ENCODE measurements at places on chromosomes 12 and 14. TPM values are rescaled to one million over a fixed set of nuclear protein-coding genes. Genes with fewer than 3 reads are reported as not detected.

DNA sequence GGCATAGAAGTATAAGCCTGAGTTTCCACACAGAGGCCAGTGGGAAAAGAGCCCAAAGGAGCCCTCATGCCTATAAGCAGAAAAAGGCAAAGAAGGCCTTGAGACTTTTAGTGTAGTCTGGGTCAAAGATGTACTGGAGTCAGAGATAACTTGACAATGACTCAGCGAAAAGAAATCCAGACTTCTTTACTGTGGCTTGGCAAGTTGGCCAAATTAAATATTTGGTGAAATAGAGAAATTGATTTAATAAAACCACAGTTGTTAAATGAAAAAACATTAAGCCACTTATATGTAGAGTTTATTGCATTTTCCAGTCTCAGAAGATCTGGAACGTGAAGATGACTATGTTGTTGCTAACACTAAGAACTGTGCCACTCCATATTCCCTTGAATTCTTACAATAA is 105.1 kb downstream of the TMTC3 start:
- no peak overlapping the region for H3K27ac ChIP-seq
- H3K36me3 ChIP-seq = no peaks in the 10 kb centered on the region
- no peak overlapping the region for H3K4me3 ChIP-seq
- H3K4me1 ChIP-seq = no peaks in the 10 kb centered on the region

GRCh38 chr14:80679273-80679672 is 262.3 kb downstream of the CEP128 start:
- no peak overlapping the region for H3K27ac ChIP-seq
- H3K4me1 ChIP-seq = no peaks in the 10 kb centered on the region
- H3K36me3 ChIP-seq = peaks cover 24% of the 10 kb centered on the region
- no peak overlapping the region for H3K4me3 ChIP-seq
- DNase-seq = no peak

Gene KRT86
- polyA plus RNA-seq = not detected

Gene FZD10
- polyA plus RNA-seq = not detected

Gene DLK1
- not detected for polyA plus RNA-seq

- DNase-seq = no peak
- H3K4me3 ChIP-seq = no peak overlapping the region
- no peaks in the 10 kb centered on the region for H3K4me1 ChIP-seq
- H3K27me3 ChIP-seq = no peaks in the 10 kb centered on the region
These were observed 8.5 kb upstream of the RFLNA start for GRCh38 chr12:124286414-124286813.

DNA sequence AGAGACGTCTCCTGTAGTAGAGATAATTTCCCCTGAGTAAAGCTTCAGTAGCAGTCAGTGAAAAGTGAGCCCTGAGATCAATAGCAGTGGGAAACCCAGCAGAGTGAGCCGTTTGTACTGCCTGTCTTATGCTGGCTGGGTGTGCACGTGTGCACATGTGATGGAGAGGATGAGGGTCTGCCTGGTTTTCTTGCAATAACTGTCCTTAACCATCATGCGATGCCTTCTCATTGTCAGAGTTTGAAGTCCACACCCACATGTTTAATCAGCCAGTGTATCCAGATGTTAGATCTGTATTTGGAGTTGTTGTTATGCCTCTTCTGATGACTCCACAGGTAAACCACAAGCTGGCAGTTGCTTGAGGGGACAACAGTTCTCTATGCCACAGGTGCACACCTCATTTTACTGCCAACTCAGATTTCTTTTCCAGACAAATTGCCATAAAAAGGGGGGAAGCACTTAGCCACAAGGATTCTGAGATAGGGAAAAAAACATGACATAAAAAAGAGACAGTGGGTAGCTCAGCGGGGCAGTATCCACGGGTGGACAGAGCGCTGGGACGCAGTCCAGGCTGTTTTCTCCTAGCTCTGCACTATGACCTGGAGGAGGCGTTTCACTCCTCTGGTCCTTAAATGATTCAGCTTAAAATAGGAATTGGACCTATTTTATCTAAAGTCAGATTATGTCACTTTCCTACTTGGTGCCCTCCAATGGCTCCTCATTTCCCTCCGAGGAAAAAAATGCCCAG is 192.3 kb downstream of the ANO6 start:
- peaks cover 91% of the 10 kb centered on the region for H3K36me3 ChIP-seq
- H3K4me3 ChIP-seq = no peak overlapping the region
- no peaks in the 10 kb centered on the region for H3K27me3 ChIP-seq
- DNase-seq = no peak

- DNase-seq = no peak
- H3K27me3 ChIP-seq = no peaks in the 10 kb centered on the region
- no peak overlapping the region for H3K27ac ChIP-seq
- no peak overlapping the region for H3K4me3 ChIP-seq
- H3K4me1 ChIP-seq = no peaks in the 10 kb centered on the region
These were observed 59.5 kb downstream of the LRIG3 start for GRCh38 chr12:58860788-58861240.

GRCh38 chr12:70605976-70606375 is 31.3 kb downstream of the PTPRB start:
- H3K36me3 ChIP-seq = no peaks in the 10 kb centered on the region
- no peak overlapping the region for H3K27ac ChIP-seq
- DNase-seq = no peak
- H3K4me3 ChIP-seq = no peak overlapping the region
- peaks cover 33% of the 10 kb centered on the region for H3K27me3 ChIP-seq

DNA sequence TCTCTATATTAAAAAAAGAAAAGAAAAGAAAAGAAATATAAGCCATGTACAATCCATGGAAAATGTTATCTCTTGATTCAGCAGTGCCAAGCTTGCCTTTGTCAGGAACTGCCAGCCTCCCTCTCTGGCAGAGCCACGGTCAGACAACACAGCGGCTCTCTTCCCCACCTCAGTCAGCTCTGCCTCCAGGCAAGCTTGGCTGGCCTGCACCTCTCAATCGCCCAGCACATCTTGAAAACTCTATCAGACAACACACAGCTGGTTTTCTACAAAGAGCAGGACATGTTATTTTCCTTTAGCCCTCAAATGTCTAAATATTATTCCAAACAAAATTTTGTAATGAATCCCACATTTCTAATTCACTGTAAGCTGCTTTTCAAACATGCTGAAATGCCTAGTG is 20.0 kb upstream of the GCH1 start:
- no peaks in the 10 kb centered on the region for H3K36me3 ChIP-seq
- H3K27ac ChIP-seq = no peak overlapping the region
- DNase-seq = no peak

DNA sequence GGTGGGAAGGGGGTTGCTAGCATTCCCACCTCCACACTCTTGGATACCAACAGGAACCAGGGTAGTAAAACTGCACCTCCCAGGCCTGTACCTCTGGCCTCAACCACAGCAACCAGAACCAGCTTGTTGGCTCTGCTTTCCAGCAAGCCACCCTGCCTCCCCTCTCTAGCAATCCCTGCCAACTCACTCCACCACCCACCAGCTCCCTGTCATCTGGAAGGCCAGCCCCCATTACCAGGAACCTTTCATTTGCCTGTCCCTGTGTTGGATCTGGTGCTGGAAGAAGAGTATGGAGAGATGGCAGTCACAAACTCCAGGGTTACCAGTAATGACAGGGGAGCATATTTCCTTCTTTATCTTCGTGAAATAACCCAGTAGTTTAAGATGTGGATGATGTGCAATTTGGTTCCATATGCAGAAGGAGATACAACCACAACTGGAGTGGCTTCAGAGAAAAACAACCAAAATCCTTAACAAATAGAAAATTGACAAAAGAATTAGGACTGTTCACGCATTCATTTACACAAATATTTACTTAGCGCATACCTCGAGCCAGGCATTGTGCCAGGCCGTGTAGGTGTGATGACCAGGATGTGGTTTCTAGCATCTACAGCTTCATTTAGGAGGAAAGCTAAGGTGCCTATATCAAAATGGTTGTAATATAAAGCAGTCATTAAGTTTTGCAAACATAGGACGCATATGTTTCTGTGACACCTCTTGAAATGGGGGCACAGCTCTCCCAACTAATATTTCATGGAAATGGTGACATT is 3.4 kb downstream of the B4GALNT3 start:
- peaks cover 3% of the 10 kb centered on the region for H3K4me1 ChIP-seq
- H3K4me3 ChIP-seq = no peak overlapping the region
- H3K27me3 ChIP-seq = peaks cover 38% of the 10 kb centered on the region
- no peaks in the 10 kb centered on the region for H3K36me3 ChIP-seq
- no peak overlapping the region for H3K27ac ChIP-seq

- H3K27me3 ChIP-seq = peaks cover 48% of the 10 kb centered on the region
- H3K27ac ChIP-seq = no peak overlapping the region
- H3K4me1 ChIP-seq = peaks cover 20% of the 10 kb centered on the region
- no peak for DNase-seq
- no peak overlapping the region for H3K4me3 ChIP-seq
- H3K36me3 ChIP-seq = no peaks in the 10 kb centered on the region
These were observed 19.3 kb upstream of the KRT86 start for GRCh38 chr12:52254965-52255751.

DNA sequence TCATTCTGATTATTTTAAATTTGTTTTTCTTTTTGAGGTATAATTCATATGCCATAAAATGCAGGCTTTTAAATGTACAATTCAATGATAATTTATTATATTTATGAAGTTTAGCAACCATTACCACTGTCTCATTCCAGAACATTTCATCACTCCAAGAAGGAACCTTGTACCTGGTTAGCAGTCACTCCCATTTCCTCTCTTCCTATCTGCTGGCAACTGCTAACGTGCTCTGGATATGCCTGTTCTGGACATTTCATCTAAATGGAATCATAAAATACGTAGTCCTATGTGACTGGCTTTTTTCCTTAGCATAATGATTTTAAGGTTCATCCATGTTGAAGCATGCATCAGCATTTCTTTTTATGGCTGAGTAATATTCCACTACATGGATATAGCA is 15.5 kb downstream of the CPSF6 start:
- no peak for DNase-seq
- H3K27ac ChIP-seq = no peak overlapping the region
- peaks cover 17% of the 10 kb centered on the region for H3K4me1 ChIP-seq
- H3K27me3 ChIP-seq = no peaks in the 10 kb centered on the region
- H3K4me3 ChIP-seq = no peak overlapping the region
- peaks cover 25% of the 10 kb centered on the region for H3K36me3 ChIP-seq

Gene NELL2
- polyA plus RNA-seq = 0.98 TPM

- H3K4me3 ChIP-seq = no peak overlapping the region
- no peak for DNase-seq
- no peaks in the 10 kb centered on the region for H3K27me3 ChIP-seq
- no peak overlapping the region for H3K27ac ChIP-seq
These were observed 12.2 kb downstream of the TEDC1 start for GRCh38 chr14:105503296-105503640.

Gene RFLNA
- not detected for polyA plus RNA-seq

DNA sequence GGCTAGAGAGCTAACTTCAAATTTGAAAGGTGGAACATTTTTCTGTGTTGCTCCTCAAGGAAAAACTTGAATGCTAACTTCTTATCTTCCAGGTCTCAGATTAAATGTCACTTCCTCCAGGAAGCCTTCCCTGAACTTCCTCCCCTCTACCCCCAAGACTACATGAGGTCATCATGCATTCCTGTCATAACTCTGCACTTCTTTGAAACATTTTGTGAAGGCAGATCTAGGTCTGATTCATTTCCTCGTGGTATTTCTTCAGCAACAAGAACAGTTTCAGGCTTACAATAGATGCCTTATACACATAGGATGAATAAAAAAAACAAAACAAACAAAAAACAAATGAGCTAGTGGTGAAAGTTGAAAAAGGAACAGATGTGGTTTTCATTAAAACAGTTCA is 97.1 kb upstream of the SRRM4 start:
- no peak overlapping the region for H3K4me3 ChIP-seq
- DNase-seq = no peak
- H3K27ac ChIP-seq = no peak overlapping the region
- H3K27me3 ChIP-seq = no peaks in the 10 kb centered on the region
- no peaks in the 10 kb centered on the region for H3K36me3 ChIP-seq
- no peaks in the 10 kb centered on the region for H3K4me1 ChIP-seq

Gene WNT1
- not detected for polyA plus RNA-seq

Gene RNF31
- 36.8 TPM for polyA plus RNA-seq

GRCh38 chr12:13148485-13148847 is 45.0 kb upstream of the GSG1 start:
- H3K27ac ChIP-seq = no peak overlapping the region
- H3K36me3 ChIP-seq = no peaks in the 10 kb centered on the region
- H3K27me3 ChIP-seq = no peaks in the 10 kb centered on the region
- H3K4me1 ChIP-seq = peaks cover 16% of the 10 kb centered on the region
- no peak for DNase-seq

DNA sequence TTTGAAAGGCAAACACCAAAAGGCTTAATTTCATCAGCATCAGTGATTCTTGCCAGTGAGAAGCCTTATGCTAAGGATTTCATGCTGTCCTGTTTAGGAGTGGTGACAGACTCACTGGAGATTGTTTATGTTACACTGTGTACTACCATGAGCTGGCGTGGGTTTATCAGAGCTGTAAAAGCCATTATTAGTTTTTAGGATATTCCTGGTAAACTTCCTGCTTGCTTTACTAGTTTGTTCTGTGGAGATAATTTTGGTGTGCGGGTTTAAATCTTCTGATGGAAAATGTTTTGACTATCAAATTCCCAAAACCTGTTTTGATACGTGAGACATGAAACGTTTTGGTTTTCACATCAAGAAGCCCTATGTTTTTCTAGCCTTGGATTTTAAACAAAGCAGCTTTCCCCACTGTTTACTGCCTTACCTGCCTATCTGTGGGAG is 15.2 kb downstream of the PPFIBP1 start:
- H3K27me3 ChIP-seq = no peaks in the 10 kb centered on the region
- no peaks in the 10 kb centered on the region for H3K4me1 ChIP-seq
- no peak overlapping the region for H3K27ac ChIP-seq
- no peak for DNase-seq
- H3K4me3 ChIP-seq = no peak overlapping the region

DNA sequence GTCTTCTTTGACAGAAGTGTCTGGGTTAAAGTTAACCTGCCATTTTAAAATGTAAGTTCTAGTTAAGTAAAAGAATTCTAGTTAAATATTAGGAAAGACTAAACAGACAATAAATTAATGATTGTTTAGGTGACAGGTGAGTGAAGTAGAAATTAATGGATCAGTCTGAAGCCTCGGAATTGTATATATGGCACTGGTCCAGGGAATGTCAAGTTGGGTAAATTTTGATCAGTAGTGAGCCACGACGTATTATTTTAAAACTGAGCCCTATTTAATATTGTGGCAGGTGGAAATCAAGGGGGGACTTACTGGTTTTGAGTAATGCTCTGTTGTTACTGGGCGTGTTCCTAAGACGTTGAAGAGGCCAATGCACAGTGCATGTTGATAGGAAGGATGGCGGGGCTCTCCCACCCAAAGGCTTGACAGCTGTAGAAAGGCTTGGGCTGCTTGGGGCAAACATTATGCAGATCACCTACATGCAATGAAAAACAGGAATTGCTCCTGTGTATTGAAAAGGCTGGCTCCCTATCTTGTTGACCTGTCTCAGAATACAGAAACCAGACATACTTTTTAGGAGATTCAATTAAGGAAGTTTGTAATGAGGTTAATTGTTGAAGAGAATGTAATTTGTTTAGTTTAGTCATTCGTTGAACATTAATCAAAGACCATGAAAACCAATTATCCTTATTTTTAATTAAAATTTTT is 5.9 kb upstream of the PPFIBP1 start:
- DNase-seq = no peak
- no peak overlapping the region for H3K27ac ChIP-seq
- H3K4me1 ChIP-seq = peaks cover 2% of the 10 kb centered on the region
- H3K36me3 ChIP-seq = no peaks in the 10 kb centered on the region

GRCh38 chr14:35858521-35859209 is 32.5 kb downstream of the BRMS1L start:
- peaks cover 10% of the 10 kb centered on the region for H3K4me1 ChIP-seq
- DNase-seq = no peak
- no peaks in the 10 kb centered on the region for H3K27me3 ChIP-seq
- no peak overlapping the region for H3K27ac ChIP-seq
- no peaks in the 10 kb centered on the region for H3K36me3 ChIP-seq
- no peak overlapping the region for H3K4me3 ChIP-seq

Gene P2RX7
- polyA plus RNA-seq = 20.5 TPM

Measured in CD14-positive monocyte (primary cell).